ENCODE measurements at places on chromosomes 2 and 18.
A peak's percentile ranks its signal among the peaks of the same experiment; 100 is the strongest.

GRCh38 chr2:174667250-174667860 is 69.8 kb upstream of the WIPF1 start:
- no peak for DNase-seq

- no peak for DNase-seq
Measured at GRCh38 chr2:195674491-195675221, 17.6 kb downstream of the SLC39A10 start.

DNA sequence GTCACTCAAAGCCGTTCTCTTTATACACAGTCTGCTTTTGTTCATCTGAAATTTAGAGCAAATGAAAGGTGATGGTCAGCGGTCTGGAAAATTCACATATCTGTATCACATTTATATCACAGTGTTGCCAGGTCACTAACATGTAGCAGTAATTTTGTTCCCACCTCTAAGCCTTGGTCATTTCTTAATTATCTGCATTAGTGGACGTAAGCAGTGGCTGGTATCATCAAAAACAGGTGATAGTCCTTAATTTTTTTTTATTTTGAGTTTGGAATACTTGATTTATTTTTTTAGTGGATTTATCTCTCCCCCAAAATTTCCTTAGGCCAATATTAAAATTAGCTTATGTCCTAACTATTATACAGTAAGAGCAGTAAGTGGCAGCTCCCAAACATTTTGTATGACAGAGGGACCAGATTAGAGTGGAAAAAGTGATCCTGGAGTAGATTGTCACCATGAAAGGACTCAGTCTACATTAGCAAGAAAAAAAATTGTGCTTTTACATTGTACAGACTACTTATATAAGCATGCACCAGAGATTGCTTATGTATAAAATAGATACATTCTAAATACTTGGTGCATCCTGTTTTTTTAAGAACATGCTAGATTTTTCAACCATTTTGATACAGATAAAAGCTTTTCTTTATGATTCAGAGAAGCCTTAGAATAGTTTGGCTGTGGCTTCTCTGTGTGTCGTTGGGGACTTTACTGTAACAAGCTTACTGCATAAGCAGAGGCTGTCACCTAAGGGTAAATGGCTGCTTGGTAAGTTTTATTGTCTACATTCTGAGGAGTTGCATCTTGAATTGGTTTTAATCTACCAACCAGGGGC is 65.0 kb downstream of the MAPRE2 start:
- no peak for DNase-seq

DNA sequence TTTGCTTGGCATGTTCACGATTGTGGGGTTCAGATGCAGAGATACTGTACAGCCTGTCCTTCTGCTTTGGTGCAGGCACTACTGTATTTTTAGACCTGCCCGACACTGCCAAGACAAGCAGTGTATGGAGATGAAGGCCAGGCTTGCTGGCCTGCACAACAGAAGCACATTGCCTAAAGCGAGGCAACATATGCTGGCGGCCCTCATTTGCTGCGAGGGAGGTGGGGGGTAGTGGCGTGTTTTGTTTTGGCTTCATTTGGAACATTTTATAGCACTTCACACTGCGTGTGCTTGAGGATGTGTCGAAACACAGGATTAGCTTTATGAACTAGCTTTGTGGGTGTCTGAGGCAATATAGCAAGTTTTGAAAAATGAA is 27.0 kb downstream of the TMEM182 start:
- DNase-seq: peak; percentile 52

DNA sequence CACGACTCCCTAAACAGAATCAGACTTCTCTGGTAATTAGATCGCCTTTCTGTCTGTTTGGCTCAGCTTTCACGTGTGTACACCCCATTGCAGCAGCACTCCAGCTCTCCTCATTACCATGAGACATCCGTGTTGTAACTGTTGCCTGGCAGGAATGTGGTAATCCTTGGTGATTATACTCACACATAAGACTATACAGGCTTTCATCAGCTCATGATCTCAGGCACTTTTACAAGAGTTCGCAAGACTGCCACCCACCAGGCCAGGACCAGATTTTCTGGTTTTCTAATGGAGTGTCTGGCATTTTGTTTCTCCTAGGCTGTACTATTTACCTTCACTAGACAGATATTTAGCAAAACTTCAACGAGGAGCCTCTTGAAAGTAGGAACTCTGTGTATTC is 50.2 kb downstream of the ACVR1 start:
- DNase-seq: no peak

GRCh38 chr2:202375033-202375608 is 1.0 kb upstream of the BMPR2 start:
- DNase-seq: no peak

GRCh38 chr2:182259629-182260150 is 167.1 kb downstream of the PDE1A start:
- DNase-seq: no peak

- DNase-seq: no peak
Measured at GRCh38 chr18:57806978-57807285, 3.8 kb upstream of the ATP8B1 start.

- peak; percentile 95 for DNase-seq
Measured at GRCh38 chr2:23745726-23746105, 181.2 kb downstream of the ATAD2B start.

- no peak for DNase-seq
Measured at GRCh38 chr2:233816771-233817170, 37.6 kb downstream of the HJURP start.

- DNase-seq: no peak
Measured at GRCh38 chr2:140063356-140063755, 1283.2 kb upstream of the NXPH2 start.

GRCh38 chr2:207163756-207164005 is 2.1 kb downstream of the KLF7 start:
- no peak for DNase-seq

DNA sequence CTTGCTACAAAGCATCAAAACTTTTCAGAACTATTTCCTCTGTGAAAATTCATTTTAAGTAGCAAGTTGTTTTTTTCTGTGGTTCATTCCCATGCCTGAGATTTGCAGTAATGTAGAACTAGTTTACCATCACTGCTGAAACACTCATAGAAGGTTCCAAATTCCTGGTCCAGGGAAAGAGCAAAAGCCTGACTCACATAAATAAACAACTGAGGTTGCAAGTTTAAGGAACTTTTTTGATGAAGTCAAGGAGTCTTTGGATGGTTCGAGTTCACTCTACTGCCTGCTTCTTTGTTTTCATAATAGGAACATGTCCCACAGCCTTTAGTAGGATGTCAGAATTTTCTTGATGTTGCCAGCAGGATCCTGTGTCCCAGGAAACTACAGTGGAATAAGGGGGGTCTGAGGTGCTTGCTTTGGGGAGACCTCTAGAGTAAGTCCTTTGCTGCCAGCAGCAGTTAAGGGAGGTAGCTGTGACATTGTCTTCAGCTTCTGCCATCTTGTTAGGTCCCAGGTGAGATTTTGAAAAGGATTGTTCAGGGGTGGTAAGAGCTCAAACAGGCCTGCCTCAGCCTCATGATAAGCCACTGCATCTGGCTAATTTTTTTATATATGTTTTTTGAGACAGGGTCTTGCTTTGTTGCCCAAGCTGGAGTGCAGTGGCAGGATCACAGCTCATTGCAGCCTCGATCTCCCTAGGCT is 43.9 kb downstream of the ACSL3 start:
- no peak for DNase-seq

- DNase-seq: no peak
Measured at GRCh38 chr2:109337221-109337620, 208.2 kb downstream of the SH3RF3 start.

- no peak for DNase-seq
Measured at GRCh38 chr2:104944495-104944894, 90.6 kb downstream of the POU3F3 start.

DNA sequence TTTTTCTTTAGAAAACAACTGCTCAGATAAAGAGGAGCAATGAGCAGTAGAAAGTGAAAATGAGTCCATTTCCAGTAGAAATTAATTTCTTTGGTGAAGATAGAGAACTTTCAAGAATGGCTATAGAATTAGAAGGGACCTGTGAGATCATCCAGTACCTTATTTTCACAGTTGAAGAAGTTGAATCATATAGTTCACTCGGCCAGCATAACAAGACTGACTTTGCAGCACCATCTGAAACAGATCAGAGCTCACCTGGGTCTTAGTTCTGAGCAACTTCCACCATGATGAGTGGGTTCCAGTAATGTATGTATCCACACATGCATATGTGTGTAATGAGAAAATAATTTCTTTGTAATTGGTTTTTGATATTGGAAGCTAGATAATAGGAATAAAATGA is 58.6 kb downstream of the CERS6 start:
- DNase-seq: no peak

GRCh38 chr2:201618744-201619662 is 24.3 kb downstream of the TMEM237 start:
- DNase-seq: no peak

DNA sequence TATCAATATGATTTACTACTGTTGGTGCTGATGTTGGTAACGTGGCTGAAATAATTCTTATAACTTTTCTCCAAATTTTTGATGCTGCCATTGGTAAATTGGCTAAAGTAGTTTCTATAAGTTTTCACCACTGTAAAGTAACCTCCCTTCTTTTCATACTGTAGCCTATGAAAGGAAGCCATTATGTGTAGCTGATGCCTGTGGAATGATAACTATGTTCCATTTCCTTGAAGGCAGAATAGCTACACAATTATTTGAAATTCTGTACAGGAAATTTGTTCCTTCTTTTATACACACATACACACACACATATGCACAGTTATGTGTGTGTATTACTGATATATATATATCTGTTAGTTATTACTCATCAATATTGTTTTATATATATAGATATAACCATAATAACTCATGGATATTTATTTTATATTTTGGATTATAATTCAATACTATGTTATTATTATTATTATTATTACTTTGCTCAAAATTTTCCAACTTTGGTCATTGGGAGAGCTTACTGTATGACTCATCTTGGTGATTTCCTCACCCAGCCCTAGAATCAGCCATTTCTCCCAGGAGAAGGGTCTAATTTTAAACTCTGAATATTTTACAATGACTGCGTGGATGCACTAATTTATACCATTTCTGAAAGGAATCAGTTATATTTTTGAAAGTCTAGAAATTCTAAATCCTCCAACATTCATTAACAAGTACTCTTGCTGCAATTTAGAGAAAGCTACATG is 1677.7 kb downstream of the SUCLG1 start:
- DNase-seq: no peak

DNA sequence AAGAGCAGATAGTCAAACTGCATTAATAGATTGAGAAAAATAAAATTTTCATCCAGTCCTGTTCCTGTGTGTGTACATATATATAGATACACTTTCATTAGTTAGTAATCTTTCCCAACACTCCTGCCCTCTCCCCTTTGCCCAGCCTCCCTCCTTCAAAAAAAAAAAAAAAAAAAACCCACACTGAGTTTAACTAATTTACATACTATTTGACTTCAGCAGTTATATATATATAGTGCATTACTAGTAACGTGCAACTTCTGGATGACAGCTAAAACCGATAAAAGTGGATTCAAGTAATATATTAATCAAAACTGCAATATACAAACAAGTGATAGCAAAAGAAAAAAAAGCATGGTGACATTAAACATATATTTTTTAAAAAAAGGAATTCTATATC is 1.4 kb downstream of the FIGN start:
- no peak for DNase-seq

DNA sequence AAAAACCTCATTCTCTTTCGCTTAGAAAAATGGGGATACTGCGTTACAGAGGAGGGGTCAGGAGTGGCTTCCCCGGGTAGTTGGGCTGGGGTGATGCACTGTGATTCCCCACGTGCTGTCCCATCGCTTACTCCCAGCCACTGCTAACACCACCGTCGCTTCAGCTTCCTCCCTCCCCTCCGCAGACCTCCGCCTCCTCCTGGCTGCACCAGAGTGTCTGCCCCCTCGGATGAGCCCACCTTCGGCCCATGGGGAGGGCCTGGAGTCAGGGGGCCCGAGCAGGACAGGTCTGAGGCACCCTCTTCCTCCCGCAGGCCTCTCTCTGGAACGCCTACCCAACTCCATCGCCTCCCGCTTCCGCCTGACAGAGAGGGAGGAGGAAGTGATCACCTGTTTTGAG is 59.1 kb upstream of the MCFD2 start:
- DNase-seq: no peak

DNA sequence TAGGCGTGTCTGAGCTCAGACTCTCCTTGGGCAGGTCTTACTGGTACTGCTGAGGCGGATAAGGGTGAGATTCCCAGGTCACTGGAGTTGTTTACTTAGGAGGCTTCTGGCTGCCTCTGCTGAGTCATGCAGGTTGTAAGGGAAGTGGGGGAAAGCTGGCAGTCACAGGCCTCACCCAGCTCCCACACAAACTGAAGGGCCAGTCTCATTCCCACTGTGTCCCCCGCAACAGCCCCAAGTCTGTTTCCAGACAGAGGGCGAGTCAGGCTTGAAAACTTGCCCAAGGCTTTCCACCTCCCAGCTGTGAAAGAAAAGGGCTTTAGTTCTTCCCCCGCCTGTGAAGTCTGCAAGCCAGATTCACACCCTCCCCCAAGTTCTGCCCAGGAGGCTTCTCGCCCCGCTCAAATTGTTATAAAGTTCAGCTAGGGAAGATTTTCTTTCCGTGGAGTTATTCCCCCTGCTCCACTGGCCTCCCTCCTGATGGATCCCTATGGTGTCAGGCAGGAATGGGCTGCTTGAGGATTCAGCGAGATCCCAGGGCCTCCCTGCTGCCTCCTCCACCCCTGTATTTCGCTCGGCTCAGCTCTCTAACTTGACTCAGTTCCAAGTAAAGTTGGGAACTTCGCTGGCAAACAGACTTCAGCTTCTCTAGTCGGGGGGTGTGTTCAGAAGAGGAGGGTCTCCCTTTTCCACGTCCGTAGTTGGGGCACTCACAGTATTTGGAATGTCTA is 248.6 kb downstream of the NR4A2 start:
- no peak for DNase-seq

- no peak for DNase-seq
Measured at GRCh38 chr2:25358836-25359235, 17.1 kb upstream of the DNMT3A start.

- DNase-seq: no peak
Measured at GRCh38 chr2:152950126-152950525, 231.7 kb downstream of the ARL6IP6 start.

DNA sequence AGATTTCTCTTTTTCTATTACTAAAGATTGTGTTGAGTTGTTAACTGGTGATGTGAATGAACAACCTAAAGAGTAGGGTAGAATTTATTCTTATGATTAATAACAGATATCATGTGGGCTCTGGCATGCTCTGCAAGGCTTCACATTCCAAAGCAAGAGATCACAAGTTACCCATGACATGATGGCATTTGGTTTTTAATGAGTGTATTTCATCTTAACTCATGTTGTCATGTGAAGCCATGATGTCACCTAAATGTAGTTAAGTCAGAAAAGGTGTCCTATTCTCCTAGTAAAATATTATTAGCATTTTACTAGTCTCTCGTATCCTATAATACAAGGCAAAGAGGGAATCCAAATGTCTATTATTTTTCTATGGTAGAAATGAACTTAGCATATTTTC is 678.0 kb downstream of the ARHGAP15 start:
- no peak for DNase-seq
